ENCODE measurements at places on chromosomes 6 and 20.

DNA sequence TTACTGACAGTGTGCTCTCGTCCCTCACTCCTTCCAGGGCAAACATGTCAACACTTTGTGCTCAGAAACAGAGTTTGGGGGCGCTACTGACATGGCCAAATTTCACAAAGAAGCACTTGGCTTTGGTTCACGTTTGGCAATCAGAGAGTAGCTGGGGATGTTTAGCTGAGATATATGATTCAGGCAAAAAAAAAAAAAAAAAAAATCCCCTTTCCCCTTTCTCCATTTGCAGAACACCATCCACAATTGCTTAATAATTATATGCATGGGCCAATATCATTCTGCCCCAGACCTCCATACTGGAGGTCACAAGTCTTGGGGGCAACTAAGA lies 128.4 kb upstream of the ADGRF1 start:
- no peak for DNase-seq

- no peak for DNase-seq
These were observed 129.6 kb downstream of the CEBPB start for GRCh38 chr20:50320005-50320900.

DNA sequence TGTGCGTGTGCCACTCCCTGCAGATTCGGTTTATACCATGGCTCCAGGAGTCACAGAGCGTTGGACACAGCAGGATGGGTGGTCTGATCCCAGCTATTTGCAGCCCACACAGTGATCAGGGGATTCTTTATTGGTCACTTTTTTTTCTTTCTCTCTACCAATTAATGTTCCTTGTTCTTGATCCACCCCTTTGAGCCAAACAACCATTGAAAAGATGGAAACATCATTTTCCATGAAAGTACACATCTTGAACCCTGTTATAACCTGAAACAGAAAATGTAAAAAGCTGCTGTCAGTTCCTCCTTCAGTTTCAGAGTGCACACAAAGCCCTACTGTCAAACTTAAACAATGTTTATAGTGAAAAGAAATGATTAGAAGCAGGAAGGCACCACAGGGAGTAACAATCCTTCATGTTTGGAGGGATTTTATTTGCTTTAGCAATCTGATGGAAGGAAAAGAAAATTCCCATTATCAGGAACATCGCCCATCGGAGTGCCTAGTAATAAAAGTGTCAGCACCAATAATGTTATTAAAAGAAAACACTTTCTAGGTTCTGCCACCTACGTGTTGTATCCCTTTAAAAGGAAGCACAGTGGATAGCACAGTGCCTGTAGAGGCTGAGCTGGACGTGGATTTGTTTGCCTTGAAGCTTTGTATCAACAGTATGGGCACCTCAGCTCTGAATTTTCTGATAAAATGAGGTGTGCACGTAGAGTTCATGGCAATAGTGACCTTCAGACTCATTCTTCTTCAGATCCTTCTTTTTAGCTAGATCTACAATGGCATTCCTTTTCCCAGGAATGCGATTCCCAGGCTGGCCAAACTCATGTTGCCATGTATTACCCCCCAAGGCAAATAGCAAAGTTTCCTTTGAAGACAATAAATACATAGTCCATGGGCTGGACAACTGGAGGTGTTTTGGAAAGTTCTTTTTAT lies 16.1 kb upstream of the THBD start:
- DNase-seq, result no peak

DNA sequence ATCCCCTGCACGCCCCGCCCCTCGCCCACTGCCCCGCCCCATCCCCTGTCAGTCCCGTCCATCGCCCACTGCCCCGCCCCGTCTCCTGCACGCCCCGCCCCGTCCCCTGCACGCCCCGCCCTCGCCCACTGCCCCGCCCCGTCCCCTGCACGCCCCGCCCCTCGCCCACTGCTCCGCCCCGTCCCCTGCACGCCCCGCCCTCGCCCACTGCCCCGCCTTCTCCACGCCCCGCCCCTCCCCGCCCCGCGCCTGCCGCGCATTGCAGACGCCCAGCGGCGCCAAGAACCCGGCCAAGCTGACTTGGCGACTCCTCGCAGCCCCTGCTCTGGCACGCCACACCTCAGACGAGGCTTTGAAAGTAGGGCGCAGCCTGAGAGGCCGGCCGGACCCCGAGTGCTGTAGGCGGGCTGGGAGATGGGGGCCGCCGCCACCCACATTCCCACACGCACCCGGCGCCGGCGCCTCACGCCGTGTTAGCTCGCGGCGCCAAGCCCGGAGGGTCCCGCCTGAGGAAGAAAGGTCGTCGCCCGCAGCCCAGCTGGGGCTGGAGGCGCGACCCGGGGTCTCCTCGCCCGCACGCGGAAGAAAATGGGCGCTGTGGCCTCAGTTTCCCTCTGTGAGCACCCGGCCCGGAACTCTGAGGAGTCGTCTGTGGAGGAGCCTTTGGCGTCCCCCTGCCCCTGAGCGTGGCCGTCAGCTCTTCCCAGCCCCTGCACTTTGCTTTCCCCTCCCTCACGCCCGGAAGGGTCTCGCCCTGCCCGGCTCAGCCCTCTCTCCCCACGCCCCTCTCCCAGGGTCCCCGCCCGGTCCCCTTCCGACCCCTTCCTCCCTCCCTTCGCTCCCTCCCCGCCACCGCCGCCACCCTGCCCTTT lies at the start of gene RAD21L1:
Gene RAD21L1 (plus strand): TSS at position 262 of the 872 bp plus-strand sequence. CDS start 2,410 bp downstream, outside the sequence.
- DNase-seq, result peak; percentile 79

GRCh38 chr6:69609836-69610472 lies 186.9 kb downstream of the LMBRD1 start:
- no peak for DNase-seq

DNA sequence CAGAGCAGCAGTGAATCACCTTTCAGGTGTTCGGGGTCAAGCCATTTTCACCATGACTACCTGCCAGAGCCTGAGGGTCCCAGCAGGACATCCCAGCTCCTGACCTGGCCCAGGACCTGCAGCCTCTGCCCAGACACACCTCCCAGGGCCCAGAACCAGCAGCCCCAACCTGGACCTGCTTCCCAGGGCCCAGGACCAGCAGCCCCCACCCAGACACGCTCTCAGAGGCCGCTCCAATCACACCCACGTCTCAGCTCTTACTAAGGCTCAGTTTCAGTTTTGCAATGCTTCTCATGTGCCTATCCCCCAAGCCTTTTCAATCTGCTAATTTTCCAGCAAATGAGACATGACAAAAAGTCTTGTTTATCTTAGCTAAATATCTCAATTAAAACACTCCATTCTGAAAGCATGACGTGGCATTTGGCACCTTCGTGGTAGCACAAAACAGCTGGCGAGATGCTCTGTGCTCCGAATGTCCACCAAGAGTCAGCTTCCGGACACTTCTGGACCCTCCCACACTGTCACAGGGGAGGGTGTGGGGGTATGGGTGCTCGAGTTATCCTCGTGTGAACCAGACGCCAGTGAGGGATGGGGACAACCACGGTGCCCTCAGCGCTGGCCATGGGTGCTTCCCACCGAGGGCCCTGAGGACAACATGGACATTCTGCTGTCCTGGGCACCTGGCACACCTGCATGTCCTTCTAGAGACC lies 253.2 kb downstream of the DLL1 start:
- DNase-seq, result no peak

GRCh38 chr6:81241126-81242041 lies 511.1 kb downstream of the TENT5A start:
- peak; percentile 50 for DNase-seq

GRCh38 chr6:170244721-170245474 lies 46.0 kb downstream of the DLL1 start:
- no peak for DNase-seq

GRCh38 chr20:9156529-9157280 lies 87.8 kb downstream of the PLCB4 start:
- no peak for DNase-seq

GRCh38 chr20:16262594-16262993 lies 310.7 kb downstream of the KIF16B start:
- DNase-seq, result no peak

DNA sequence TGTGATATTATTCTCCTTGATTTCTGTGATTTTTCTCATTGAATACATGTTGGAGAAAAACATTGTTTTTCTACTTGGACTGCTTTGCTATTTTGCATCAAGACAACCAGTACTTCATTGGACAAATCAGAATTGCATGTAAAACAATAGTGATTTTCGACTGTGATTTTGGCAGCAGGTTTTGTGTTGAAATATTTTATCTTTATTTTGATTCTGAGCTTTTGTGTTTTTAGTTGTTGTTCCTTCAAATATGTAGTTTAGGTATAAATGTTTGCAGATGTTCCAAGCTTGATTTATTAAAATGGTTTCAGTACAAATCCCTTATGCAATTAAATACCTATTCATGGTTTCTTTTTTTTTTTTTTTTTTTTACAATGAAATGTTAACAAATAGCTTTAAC lies 754.1 kb downstream of the DOK5 start:
- DNase-seq, result no peak

GRCh38 chr20:59788811-59789397 lies 144.5 kb downstream of the SYCP2 start:
- DNase-seq, result no peak

DNA sequence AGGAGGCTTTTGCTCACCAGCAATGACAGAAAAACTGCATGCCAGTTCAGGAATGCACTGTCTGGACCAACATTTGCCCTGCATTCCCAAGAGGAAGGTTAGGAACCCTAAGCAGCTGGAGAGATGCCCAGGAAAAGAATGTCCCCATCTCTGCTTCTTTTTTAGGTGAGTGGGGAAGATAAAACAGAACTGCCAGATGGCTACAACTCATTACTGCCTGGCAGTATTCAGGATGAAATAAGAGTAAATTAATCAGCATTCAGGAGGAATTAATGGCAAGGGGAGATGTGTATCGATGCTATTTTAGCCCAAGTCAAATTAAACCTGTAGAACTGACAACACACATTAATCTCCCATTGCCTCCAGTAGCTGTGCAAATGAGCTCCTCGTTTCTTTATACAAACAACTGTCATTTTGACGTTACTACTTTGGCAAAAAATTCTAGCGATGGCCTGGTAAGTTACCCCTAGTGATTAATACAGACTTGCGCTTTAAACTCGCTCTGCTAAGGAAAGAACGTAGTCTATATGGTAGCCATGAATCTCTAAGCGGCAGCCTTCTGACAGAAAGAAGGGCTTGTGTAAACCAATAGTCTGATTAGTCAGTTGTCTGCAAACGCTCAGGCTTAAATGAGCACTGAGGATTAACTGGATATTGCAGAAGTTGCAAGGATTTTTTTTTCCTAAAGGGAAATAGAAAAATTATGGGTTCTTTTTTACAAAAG lies 16.7 kb upstream of the SMLR1 start:
- DNase-seq, result peak; percentile 56

DNA sequence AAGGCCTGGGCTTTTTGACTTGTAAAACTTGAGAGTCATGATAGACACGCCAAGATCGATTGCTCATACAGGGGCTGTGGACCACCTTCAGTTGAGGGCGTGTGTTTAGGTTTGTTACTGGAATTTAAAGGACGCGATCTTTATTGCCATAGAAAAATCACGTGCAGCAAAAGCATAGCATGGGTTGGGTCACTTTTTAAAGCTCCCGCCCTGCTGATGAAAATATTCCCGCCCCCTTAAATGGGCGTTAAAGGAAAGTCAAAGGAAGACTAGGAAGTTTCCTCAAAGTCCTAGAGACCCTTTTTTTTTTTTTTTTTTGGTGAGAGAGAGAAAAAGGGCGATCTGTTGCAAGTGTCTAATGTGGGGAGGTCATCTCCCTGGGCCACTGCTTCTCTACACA lies 23.1 kb downstream of the TFAP2A start:
- DNase-seq, result no peak

DNA sequence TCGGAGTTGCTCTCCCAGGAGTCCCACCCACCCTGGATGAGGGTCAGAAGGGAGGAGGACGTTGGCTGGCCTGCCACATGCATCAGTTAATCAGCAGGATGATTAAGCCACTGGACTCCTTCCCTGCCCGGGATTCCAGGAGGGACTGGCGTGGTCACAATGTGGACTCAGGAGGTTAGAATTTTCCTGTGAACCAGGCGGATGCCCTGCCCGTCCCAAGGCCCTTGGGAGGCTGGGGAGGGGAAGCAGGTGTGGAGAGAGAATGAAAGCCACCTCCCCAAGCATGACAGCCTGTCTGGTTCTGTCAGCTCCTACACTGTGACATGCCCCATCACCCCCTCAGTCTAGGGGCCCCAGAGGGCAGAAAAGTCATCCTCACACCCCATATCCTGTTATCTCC lies 11.6 kb upstream of the ITPR3 start:
- DNase-seq, result no peak

DNA sequence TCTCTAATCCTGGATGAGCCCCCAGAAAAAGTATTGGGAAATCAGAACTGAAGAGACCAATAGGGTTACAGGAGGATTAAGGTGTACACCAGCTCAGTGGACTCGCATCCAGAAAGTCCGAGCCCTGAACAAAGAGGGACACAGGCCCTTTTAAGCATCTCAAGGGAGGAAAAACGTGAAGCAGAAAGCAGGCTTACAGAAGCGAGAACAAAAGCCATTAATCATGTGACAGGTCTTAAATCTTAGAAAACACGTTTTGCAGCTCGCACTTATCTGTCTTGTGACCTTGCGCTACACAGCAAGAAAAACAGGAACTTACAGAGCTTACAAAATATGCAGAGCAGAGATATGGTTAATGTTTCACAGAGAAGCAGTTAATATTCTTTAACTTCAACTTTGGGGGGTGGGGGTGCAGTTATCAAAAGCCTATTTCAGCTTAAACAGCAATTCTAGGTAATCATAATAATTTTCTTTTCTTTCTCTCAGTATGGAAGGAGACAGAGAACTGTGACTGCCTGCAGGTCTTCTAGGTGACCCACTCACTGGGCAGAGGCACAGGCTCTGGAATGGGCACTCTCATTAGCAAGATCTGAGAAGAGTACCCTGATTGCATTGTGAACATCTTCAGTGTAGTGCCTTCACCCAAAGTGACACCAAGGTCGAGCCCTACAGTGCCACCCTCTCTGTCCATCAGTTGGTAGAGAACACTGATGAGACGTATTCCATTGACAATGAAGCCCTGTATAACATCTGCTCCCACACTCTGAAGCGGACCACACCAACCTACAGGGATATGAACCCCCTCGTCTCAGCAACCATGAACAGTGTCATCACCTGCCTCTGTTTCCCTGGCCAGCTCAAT lies 65.0 kb upstream of the MOCS1 start:
- DNase-seq, result no peak

- no peak for DNase-seq
These were observed 55.2 kb downstream of the B4GALT5 start for GRCh38 chr20:49658508-49658907.

DNA sequence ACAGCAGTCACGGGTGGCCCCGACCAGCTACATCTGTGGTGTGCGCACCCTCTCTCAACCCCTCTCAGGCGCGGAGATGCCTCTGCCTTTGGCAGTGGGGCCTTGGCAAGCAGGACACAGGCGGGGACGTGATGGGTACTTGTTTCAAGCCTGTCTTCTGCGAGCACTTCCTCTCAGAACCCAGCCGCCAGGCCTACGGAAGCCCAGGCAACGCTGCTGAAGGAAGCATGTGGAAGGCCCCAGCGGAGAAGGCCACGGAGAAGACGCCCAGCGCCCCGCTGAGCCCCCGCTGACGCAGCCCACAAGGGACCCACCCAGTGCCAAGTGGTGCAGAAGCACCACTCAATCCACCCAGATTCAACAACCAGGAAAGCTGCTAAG lies 13.0 kb downstream of the SERPINB6 start:
- DNase-seq, result no peak

- no peak for DNase-seq
These were observed 51.1 kb downstream of the KCTD20 start for GRCh38 chr6:36493859-36494258.
